Activated T-helper 2 cell treated with anti-CD3 and anti-CD28 coated beads, Interferon-gamma antibody, Interleukin-2, Interleukin-4, amounts not matched to agents 10 μg/mL and 5 μg/mL and 100 μg/mL, durations not matched to agents 14 hours and 24 hours and 36 hours (primary cell): ENCODE measurements at places on chromosomes 6 and 20.

DNA sequence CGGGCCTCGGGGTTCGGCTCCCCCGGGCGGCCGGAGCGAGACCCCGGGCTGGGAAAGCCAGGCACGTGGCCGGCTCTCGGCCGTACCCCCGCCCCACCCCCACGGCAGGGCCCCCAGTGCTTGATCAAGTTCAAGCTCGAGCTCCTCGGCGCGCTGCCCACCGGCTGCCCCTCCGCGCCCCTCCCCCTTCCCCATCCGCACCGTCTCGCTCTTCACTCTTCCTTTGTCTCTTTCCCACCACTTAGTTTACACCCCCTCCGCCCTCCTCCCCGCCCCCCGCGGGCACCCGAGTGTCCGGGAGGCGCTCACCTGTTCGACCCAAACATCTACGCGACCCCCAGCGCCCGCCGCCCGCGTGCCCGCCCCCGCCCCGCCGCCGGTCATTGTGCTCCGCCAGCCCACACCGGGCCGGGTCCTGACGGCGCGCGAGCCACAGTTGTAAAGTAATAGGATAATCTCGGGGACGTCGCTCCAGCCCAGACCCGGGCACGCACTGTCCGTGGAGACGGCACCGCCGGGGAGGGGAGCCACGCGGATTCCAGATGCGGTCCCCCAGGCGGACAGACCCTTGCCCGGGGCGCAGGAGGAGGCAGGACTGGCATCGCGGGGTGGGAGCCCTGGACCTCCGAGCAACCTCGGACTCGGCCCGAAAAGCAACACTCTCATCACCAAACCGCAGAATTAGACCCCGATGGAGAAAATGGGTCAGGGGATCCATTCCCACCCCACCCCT, 100.7 kb downstream of the NOL4L start:
- DNase-seq = no peak

GRCh38 chr6:129748212-129748900, 38.4 kb upstream of the ARHGAP18 start:
- peak; percentile 39 for DNase-seq

DNA sequence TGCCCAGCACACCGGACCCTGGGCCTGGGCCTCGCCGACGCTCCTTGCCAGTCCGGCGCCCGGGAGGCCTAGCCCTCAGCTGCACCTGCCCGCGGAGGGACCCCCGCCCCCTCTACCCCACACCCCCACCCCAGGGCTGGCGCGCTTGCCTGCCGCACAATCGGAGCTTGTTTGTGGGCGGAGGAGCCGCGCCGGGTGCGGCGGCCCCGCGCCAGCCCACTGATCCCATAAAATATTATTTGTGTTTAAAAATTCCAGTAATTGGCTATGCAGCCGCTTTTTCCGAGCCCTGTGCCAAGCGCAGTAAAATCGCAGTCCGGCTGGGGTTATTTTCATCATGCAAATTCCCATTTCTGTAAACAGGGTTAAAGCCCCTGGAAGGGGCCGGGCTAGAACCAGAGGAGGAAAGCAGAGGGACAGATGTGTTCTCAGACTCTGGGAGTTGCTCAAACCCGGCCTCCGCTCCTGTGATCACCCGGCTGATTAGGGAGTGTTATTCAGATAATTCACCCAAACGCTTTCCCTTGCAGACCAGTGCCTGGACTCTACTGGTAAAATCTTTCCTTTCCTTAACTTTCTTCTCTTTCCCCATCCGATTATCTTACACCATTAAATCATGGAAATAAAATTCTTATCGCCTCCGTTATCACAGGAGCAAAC, 93.1 kb downstream of the NCR2 start:
- DNase-seq = no peak

GRCh38 chr6:116278854-116279231, 887 bp downstream of the TSPYL1 start:
- no peak for DNase-seq

DNA sequence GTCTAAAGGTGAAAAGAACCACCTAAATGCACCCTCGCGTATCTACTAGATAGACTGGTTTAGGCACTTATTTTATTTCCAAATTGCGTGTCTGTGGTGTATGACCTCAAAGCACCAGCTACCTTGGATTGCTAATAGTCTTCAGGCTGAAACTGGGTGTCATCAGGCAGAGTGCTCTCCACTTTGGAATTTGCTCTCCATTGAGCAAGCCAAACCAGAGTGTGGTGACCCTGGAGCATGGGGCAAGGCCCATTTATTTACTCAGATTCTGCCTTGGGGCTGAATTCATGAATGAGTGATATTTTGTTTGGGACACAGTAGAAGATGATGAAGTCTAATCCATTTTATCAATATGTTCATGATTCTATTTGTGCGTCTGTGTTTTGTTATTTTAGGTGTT, 812.8 kb upstream of the SLC35B3 start:
- DNase-seq = no peak

DNA sequence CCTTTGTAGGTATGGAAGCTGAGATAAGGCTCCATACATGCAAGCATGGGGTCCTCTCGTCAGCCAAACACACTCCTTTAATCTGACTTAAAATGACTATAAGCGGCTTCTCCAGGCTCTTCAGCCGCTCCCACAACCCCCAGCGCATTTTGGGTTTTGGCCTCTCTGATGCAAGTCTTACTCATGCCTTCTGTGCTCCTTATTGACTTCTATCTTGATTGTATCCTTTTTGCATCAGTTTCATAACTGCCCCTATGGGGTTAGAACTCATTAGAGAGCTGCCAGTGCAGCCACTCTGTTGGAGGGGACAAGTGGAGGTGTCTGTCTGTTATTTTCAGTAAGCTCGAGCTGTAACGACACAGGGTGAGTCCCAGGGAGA, 70.1 kb upstream of the TAB2 start:
- DNase-seq = no peak

GRCh38 chr6:79764747-79765146, 133.6 kb downstream of the SH3BGRL2 start:
- no peak for DNase-seq

DNA sequence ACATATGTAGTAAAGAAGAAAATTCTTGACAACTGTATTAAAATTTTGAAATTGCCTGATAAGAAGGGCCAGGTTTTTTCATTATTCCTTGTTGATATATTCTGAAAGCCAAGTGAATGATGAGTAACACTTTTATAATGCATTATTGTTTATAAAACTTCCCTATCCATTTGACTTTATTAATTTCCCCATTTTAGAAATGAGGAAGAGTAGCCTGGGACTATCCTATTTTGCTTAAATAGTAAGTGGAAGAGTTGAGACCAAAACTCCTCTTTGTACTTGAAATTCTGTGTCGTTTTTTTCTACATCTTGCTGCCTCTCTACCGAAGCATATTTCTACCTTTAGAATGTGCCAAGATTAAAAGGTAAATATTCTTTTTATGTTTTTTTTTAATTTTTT, 39.7 kb downstream of the TRMT11 start:
- DNase-seq = no peak

DNA sequence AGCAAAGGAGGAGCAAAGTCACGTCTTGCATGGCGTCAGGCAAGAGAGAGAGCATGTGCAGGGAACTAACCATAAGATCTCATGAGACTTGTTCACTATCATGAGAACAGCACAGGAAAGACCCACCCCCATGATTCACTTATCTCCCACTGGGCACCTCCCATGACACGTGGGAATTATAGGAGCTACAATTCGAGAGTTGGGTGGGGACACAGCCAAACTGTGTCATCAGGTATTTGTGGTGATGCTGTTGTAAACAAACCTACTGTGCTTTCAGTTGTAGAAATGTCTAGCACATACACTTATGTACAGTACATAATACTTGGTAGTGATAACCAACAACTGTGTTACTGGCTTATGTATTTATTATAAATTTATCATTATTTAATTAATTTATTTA, 128.3 kb downstream of the UTRN start:
- DNase-seq = no peak

DNA sequence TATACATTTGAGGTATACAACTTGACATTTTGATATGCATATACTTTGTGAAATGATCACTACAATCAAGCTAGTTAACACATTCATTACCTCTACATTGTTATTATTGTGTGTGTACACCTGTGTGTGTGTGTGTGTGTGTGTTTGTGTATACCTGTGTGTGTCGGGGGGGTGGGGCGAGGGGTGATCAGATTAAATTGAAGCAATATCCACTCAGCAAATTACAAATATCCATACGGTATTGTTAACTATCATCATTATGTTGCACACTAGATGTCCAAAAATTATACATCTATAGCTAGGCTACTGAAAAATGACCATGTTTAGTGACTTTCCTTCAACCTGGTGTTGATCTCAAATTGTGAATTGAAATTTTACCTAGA, 1.8 kb downstream of the RHAG start:
- DNase-seq = no peak

- DNase-seq = no peak
These were observed 41.1 kb downstream of the RAMACL start for GRCh38 chr6:166545156-166546034.

- no peak for DNase-seq
These were observed 60.6 kb upstream of the MRPS10 start for GRCh38 chr6:42278131-42278853.

- no peak for DNase-seq
These were observed 557.3 kb upstream of the MAP3K7 start for GRCh38 chr6:91144126-91144525.

GRCh38 chr6:37580176-37580955, 80.7 kb upstream of the CCDC167 start:
- no peak for DNase-seq

DNA sequence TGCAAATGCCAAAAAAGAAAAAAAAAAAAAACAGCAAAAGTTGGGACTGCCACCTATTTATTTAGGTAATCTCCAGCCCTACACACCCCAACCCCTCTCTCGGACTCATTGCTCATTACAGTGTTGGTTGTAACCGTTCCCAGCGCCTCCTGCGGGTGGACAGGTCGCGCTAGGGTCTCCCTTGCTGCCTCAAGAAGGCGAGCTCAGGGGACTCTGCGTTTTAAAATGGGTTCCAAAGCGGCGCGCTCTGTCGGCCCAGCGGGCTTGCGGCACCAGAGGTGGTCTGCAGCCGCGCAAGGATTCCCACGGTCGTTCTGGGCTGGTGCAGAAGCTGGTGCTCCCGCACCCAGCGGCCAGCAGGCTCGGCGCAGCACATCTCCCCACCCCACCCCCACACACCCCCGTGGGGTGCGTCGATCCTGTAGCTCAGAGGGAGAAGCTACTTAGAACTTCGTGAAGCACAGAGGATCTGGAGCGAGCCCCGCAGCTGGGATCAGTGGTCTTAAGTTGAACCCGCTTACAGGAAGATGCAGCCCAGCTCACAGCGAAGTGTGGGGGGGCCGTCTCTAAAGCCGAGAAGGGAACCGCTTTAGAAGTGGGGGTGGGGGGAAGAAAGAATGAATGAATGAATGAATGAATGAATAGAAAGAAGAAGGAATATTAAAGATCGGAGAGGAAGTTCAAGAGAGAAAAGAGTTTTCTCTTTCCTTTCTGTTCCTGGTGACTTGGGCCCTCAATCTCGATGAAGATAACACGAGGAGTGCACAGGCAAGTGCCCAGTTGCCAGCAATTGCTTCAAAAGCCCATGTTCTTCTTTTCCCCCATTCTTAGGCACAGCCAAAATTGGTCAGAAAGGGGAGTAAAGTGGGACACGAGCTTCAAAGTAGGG, 780 bp downstream of the TFAP2A start:
- no peak for DNase-seq

- DNase-seq = no peak
These were observed 1.5 kb downstream of the VARS2 start for GRCh38 chr6:30915591-30915946.

DNA sequence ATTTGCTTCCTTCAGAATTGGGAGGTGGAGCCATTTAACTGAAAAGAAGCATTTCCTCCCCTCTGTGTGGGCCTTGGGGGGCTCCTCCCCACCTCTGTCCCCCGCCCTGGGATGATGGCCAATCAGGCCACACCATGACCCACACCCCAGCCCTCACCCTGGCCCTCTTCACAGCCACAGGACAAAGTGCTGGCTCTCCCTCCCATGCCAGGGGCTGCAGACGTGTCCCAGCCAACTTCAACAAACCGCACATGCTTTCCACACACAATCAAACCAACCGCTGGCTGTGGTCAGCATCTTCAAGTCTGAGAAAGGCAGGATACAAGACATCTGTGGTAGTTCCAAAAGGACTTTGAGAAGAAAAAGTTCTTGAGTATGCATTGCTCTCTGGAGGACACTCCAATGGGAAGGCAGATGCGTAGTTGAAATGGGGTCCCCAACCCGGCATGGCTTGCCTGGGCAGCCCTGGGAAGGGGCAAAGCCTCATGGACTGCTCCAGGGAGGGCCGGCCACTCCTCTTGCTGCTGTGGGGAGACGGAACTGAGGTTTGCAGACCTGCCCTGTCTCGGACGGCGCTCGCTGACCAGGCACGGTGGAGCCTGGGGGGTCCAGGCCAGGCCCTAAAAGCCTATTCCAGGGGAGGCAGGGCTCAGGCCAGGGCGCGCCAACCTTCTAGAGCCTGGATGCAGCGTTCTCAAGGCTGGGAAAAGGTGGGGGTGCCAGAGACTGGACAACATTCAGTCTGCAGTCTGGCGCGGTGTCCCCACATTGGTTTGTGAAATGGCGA, 12.2 kb downstream of the TTLL2 start:
- no peak for DNase-seq

DNA sequence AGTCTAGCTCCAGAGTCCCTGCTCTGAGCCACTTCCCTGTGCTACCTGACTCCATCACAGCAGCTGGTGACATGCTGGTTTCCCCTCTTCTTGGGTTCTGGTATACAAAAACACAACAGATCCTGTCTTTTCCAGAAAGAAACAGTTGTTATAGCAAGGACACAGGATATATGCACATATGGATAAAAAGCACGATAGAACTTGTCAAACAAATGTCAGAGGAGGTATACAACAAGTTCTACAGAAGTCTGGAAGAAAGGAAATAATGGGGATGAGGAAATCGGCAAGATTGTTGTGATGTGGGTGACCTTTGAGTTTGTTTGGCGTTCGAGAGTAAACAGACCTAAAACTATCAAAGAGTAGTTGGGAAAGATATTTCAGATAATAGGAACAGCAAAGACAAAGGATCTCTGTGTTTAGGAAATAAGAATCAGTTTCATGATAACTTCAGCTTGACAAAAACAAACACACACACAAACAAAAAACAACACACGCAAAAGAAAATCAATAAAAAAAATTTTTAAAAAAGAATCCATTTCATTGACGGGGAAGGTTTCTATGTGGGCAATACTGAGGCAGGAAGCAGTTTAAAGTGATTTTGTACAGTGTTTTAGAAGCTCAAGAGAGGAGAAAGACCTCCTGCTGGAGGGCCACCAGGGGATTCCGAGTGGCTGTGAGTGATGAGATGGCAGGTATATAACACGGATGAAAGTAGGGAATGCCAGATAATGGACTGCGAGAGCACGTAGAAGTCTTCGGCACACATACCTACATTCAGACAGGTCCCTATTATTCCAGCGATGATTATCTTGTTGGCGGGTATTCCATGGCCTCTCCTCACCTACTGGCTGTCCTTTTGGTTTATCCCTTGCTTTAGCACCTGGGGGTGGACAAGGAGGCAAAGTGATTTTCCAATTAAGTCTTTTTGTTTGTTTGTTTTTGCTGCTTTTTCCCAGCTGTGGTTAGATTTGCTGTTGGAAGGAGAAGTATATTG, 174.9 kb downstream of the HS3ST5 start:
- no peak for DNase-seq
